ENCODE measurements at places on chromosomes 4 and X.
A peak's percentile ranks its signal among the peaks of the same experiment; 100 is the strongest.

DNA sequence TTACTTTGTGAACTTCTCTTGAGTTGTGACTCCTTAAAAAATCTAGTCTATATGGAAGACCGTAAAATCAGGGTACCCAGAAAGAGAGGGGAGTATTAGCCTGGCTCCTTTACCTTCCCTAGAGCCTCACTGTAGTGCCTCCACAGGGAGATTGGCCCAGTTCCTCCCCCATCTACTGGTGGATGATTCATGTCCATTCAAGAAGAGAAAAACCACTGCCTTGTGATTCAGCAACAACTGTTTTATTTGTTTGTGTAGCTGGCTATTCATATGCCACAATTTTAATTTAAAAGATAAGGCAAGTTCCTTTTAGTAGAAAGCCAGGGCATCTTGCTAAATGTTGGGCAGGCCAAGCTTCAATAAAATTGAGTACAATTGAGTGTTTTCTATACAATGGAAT lies 221.8 kb upstream of the KCNIP4 start:
- no peak for DNase-seq

DNA sequence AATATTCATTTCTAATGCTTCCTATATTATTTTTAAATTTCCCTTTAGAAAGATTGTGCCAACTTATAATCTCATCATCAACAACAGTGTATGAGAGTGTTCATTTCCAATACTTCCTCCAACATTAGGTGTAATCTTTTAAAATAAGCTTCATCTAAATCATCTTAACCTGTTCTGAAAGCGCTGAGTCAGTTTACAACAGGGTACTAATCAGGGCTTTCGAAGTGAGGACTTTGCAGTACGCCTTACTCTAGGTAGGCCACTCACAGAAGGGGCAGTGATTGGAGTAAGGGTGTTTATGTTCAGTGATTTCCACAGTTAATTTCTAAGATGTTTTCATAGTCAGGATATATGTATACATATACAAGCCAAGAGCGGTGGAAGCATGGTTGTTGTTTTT lies 87.9 kb downstream of the FRAS1 start:
- DNase-seq, result no peak

- no peak for DNase-seq
These were observed 73.7 kb downstream of the SHROOM2 start for GRCh38 chrX:9859711-9860555.

GRCh38 chrX:149950681-149951080 lies 12.4 kb upstream of the EOLA2 start:
- peak; percentile 0 for DNase-seq

DNA sequence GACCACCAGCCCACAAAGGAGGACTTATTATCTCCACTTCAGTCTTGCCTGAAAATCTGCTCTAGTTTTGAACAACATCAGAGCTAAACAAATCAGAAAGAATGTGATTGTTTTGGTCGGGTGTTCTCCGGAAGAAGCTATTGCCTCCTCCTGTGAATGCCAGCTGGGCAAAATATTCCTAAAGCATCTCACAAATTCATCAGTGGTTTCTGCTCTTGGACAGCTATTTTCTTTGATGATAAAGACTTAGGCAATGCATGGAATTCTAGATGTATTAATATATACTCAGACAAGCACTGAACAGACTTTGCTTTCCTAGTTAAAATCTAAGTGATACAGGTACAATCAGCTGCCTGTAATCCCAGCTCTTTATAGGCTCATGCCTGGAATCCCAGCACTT lies 71.8 kb downstream of the ASMT start:
- no peak for DNase-seq

DNA sequence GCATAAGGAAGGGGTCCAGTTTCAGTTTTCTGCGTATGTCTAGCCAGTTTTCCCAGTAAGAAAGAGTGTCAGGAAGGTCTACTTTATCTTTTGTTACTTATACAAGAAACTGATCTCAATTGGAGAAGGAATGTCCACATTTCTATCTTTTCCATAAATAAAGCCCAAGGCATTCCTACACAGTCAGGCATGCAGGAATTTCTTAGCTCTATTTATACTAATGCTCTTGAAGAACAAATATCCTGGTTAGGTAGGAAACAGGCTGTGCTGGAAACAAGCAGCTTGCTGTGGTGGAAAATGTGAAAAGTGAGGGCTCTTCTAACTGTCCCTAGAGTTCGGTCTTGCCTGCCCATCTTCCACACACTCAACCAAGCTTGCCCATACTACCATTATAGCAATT lies 37.9 kb upstream of the PITX2 start:
- no peak for DNase-seq

- no peak for DNase-seq
These were observed 175.7 kb upstream of the FMR1 start for GRCh38 chrX:147736045-147736444.

- DNase-seq, result no peak
These were observed 768.3 kb downstream of the RAPGEF2 start for GRCh38 chr4:159871141-159871540.

DNA sequence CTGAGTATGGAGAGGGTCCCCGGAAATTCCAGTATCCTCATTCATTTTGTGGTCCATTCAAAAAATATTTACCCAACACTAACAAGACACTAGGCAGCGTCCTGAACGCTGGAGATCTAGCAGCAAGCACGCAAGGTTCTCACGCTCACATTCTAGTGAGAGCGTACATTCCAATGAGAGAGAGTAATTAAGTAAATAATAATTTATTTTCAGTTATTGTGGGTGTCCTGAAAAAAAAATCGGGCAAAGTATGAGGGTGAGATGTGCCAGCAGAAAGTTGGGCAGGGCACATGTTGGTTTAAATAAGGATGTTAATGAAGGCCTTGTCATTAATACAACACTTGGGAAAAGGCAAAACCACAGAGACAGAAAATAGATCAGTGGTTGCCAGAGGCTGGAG lies 4.0 kb upstream of the TMEM156 start:
- DNase-seq, result no peak

DNA sequence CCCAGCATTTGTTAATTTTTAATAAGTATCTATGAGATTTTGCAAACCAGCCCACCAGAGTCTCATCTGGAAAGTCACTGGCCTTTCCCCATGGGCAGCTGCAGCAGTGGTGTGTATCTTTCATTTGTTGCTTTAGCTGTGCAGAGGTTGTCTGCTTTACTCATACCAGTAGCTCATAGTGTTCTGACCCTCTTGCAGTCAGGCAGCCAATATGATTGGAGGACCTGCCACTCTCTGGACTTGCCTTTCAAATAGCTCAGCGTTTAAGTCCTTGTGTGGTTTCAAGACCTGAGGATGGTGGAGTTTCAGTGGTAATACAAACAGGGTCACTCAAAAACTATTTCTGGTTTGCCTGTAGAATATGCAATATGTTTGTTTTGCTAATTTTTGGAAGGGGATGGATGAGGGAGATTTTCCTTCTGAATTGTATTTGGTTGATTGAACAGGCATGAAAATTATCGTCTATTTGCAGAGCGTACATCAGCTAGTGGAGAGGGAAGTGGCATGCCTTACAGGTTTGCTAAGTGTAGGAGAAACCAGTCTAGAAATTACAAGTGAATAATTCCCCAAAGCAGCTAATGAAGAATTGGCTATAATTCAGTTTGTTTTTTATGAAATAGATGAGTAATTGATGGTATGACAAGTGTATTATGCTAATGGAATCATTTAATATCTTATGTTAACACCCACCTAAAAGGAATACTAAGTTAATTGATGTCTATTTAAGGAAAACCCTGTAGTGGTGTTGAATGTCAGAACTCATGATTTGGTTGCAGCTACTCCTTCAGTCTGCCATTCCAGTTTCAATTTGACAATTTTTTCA lies 8.9 kb downstream of the POLA1 start:
- no peak for DNase-seq

DNA sequence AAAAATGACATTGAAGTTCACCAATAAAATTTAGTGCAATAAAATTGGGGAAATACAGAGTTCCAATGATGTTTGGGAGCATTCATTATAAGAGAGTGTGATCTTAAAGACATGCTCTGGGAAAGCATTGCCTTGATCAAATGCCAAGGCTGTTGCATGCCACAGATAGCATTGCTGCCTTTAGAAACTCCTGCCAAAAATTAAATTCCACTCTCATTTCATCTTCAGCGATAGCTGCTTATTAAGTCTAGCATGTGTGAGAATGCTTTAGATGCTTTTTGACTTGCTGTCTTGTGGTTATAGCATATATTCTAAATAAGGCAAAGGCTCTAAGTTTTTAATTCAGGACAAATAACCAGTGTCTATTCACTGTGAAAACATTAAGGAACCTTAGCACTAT lies 49.3 kb downstream of the NPNT start:
- no peak for DNase-seq

GRCh38 chr4:25144870-25145481 lies 15.3 kb downstream of the SEPSECS start:
- no peak for DNase-seq

- DNase-seq, result no peak
These were observed 25.3 kb upstream of the NAF1 start for GRCh38 chr4:163191999-163192398.

DNA sequence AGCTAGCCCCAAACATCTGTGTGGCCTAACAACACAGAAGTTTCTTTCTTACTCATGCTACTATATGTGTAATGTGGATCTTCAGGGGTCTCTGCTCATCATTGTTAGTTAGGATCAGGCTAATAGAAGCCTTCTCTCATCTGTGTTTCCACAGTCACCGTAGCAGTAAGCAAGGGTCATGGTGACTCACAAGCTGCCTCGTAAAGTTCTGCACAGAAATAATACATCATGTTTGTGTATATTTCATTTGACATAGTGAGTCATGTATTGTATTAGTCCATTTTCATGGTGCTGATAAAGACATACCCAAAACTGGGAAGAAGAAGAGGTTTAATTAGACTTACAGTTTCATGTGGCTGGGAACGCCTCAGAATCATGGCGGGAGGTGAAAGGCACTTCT lies 38.7 kb downstream of the SLC4A4 start:
- no peak for DNase-seq

DNA sequence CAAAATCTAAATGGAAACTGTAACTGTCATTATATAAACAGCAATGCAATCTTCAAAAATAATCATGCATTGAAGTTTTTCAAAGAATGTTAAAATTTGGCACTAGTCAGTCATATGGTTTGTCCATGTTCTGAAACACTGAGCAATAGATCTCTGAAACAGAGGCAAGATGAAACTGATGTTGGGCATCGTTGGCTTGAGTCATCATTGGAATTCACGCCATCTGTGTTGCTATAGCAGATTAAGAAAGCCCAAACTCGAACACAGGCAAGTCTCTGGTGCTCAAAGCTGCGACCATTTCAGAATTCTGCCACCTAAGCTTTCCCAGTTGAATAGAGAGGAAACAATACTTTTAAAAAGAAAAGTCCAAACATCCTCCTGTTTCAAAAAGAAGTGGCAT lies 114.1 kb upstream of the PPARGC1A start:
- DNase-seq, result no peak

GRCh38 chr4:114286262-114286810 lies 306.9 kb upstream of the ARSJ start:
- no peak for DNase-seq

All from NCI-H2171 (cell line).